Neural crest cell (in vitro differentiated cells): ENCODE measurements at places on chromosomes 2 and 18. TPM values are rescaled to one million over a fixed set of nuclear protein-coding genes. Genes with fewer than 3 reads are reported as not detected.

CYP27A1 gene
- total RNA-seq: 3.2 and 4.8 TPM in 2 replicates

DNA sequence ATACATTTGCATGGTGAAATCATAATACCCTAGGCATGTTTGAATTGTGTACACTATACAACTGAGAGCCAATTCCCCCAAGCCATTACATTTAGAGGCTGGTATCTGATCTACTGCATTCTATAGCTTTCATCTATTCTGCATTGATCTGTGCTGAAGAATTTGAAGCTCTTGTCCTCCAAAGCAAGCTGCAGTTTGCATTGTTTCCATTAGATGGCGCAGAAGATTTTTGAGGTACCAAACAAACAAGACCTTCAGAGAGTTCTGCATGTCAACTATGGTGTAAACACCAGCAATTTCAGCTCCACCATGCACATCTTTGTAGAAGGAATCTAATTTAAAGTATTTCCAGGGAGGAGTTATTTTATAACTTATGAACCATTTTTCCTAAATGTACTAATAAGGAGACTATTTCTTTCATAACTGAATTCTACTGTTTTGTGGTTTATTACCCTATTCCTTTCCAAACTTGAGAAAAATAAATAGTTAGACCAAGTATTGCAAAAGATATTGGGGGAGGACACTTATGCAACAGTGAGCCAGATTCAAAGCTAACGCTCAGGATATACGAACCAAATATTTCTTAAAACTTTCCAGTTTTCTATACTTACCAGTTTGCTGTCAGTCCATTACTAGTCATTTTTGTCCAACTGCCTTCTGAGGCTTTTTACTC lies 761.8 kb upstream of the ACVR2A start:
- no peak overlapping the region for H3K4me3 ChIP-seq
- no peaks in the 10 kb centered on the region for H3K27me3 ChIP-seq
- peak; percentile 76 for DNase-seq
- no peaks in the 10 kb centered on the region for H3K36me3 ChIP-seq

GRCh38 chr2:68847751-68848150 lies 23.4 kb downstream of the BMP10 start:
- H3K4me1 ChIP-seq: no peaks in the 10 kb centered on the region
- no peak for DNase-seq
- H3K36me3 ChIP-seq: no peaks in the 10 kb centered on the region
- peaks cover 22% of the 10 kb centered on the region for H3K27me3 ChIP-seq
- no peak overlapping the region for H3K27ac ChIP-seq

DNA sequence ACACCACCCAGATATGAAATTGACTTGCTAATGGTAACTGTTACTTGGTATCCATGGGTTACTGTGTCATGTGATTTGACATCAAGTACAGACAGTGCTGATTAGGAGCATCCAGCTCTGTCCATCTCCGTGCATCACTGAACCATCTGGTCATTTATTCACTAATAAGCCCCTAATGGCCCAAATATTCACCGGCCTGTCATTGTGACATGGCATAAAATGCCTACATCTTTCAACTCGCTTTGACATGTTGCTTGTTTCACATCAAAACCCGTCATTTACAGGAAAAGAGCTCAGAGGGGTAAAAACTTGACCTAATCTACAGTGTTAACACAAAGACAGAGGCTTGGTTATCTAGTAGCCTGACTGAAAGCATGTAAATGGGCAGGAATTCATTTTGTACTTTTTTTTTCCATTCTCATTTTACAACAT lies 308.9 kb upstream of the ATP5MC3 start:
- no peak overlapping the region for H3K27ac ChIP-seq
- H3K4me3 ChIP-seq: no peak overlapping the region
- no peaks in the 10 kb centered on the region for H3K36me3 ChIP-seq
- H3K27me3 ChIP-seq: no peaks in the 10 kb centered on the region
- H3K4me1 ChIP-seq: no peaks in the 10 kb centered on the region

DNA sequence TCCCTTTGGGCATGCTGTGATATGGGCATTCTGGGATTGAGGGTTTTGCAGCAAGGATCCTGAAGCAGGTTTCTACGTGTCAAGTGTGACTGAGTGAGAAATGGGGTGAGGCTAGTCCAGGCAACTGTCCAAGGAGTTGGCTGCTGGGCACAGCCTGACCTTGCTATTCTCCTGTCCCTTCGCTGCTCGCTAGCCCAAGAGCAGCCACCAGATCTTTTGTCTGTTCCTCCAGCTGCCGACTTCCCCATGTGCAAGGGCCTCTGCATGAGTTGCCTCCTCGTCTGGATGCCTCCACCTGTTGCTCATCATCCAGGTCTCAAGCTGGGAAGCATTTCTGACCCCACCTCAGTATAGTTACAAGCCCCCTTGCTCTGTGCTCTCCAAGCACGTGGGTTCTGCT lies 71.1 kb downstream of the DYSF start:
- DNase-seq: no peak
- H3K4me1 ChIP-seq: no peaks in the 10 kb centered on the region
- no peak overlapping the region for H3K27ac ChIP-seq
- H3K36me3 ChIP-seq: no peaks in the 10 kb centered on the region

DNA sequence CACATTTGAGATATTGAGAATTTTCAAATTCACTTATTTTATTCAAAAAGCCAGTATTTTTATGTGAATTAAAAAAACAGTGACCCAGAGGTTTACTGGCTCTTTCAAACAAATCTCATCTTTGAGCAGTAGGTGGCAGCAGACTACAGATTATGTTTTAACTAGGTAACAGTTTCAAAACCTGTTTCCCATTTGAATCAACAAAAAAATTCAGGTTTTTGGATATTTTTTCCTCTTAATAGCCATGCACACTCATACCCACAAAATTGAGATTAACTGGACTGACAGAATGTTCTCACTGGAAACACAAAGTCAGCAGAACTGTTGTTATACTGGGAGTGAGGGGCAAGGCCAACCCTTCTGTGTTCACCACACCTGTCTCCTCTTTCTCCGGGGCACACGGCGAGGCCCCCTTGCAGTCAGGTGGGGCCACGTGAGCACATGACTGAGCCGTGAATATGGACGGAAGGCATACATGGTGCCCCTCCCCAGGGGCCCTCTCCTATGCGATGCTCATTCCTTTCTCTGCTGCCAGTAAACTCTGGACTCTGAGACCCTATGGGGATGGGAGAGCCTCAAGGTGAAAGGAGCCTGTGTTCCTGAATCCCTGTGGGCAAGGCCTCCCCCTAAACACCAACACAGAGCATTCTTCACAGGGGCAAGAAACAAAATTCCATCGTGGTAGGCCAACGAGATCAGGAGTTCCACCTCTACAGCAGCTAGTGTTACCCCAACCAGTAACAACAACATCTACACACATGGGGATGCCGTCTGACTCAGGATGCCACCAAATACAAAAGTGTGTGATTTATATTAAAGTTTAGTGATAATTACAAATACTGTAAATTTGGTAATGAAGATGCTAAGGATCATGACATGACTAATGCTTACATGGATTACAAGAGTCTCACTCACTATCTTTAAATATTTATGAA lies 80.4 kb downstream of the LPIN2 start:
- no peaks in the 10 kb centered on the region for H3K36me3 ChIP-seq
- H3K4me3 ChIP-seq: no peak overlapping the region
- peak; percentile 32 for DNase-seq
- H3K27me3 ChIP-seq: no peaks in the 10 kb centered on the region
- H3K27ac ChIP-seq: no peak overlapping the region
- no peaks in the 10 kb centered on the region for H3K4me1 ChIP-seq

LRP2 gene
- total RNA-seq: 27.5 and 29.4 TPM in 2 replicates

SLC8A1 gene
- 4.2 and 4.7 TPM in 2 replicates for total RNA-seq

GRCh38 chr2:174334781-174335251 lies at the start of gene SP9:
Gene SP9, plus strand, starts transcription at chr2:174334954. Its CDS starts 139 bp downstream, at chr2:174335093.
- peaks cover 58% of the 10 kb centered on the region for H3K4me1 ChIP-seq
- no peak within 1 kb of the TSS for H3K27ac ChIP-seq
- DNase-seq: peak; percentile 63
- peak within 1 kb of the TSS; percentile 88 for H3K4me3 ChIP-seq
- peaks cover 98% of the 10 kb centered on the region for H3K27me3 ChIP-seq
- peaks cover 3% of the 10 kb centered on the region for H3K36me3 ChIP-seq

GRCh38 chr2:206274434-206275311 lies at the start of gene ZDBF2:
Gene ZDBF2, plus strand, starts transcription at chr2:206274663. Its CDS starts 7,187 bp downstream, at chr2:206281850.
- H3K36me3 ChIP-seq: no peaks in the 10 kb centered on the region
- peak within 1 kb of the TSS; percentile 95 for H3K4me3 ChIP-seq
- peaks cover 32% of the 10 kb centered on the region for H3K4me1 ChIP-seq
- peaks cover 25% of the 10 kb centered on the region for H3K27me3 ChIP-seq
- H3K27ac ChIP-seq: peak within 1 kb of the TSS; percentile 94

DNA sequence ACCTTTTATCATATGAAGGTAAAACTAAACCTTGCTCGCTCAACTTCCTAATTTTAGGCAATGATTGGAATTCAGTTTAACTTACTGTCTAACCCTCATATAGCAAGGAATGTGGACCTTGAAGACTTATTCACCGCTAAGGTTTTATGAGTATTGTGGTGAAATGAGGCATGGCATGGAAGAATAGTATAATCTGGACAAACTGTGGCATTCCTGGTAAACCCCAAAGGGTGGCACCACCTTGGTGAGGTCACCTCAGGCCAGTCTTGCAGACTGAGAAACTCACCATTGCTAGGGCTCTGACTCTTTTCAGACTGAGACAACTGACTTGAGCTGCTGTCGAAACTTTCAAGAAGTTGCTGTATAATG lies 51.1 kb upstream of the EHBP1 start:
- no peaks in the 10 kb centered on the region for H3K4me1 ChIP-seq
- H3K4me3 ChIP-seq: no peak overlapping the region
- DNase-seq: no peak
- H3K27me3 ChIP-seq: no peaks in the 10 kb centered on the region

C1QL2 gene
- total RNA-seq: 0.14 TPM in 1 of 2 replicates, not detected in the other

FOXI3 gene
- 0.12 TPM in 1 of 2 replicates, not detected in the other for total RNA-seq

DNA sequence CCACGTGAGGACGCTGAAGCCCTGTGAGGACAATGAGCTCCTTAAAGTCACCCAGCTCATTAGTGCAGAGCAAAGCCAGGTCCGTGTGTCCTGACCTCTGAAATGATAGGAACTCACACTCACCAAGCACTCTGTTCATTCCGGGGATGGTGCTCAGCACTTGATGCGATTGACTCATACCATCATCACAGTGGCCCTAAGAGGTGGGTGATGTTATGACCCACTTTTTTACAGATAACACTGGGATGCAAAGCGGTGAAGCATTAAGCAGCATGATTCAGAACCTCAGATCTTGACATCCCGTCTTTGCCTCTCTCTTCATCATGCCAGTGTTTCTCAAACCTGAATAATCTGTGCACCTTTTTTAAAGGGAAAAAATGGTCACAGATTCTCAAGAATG lies 234.8 kb downstream of the ALPK2 start:
- H3K4me3 ChIP-seq: no peak overlapping the region
- H3K27me3 ChIP-seq: no peaks in the 10 kb centered on the region
- peaks cover 6% of the 10 kb centered on the region for H3K36me3 ChIP-seq
- no peak overlapping the region for H3K27ac ChIP-seq
- DNase-seq: no peak

- H3K27ac ChIP-seq: no peak overlapping the region
- no peaks in the 10 kb centered on the region for H3K27me3 ChIP-seq
- peaks cover 1% of the 10 kb centered on the region for H3K36me3 ChIP-seq
- H3K4me1 ChIP-seq: peaks cover 21% of the 10 kb centered on the region
These were observed 296.9 kb upstream of the RND3 start for GRCh38 chr2:150784389-150784788.

DNA sequence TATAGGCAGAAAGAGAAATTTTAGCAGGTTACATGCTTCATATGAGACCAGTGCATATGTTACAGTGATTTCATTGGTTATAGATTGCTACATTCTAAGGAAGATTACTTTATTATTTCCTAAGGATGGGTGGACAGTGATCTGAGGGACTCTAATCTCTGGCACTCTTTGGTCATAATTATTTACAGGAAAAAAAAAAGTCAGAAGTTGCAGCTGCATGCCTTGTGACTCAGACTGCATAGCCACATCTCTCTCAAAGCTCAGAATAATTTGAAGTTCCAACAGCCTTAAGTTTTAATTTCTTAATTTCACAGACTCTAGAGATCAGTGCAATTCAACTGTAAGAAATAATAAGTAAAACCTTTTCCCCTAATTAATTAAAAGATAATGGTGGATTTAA lies 27.1 kb upstream of the BARD1 start:
- no peak for DNase-seq
- no peaks in the 10 kb centered on the region for H3K27me3 ChIP-seq
- H3K4me1 ChIP-seq: no peaks in the 10 kb centered on the region
- H3K4me3 ChIP-seq: no peak overlapping the region

DNA sequence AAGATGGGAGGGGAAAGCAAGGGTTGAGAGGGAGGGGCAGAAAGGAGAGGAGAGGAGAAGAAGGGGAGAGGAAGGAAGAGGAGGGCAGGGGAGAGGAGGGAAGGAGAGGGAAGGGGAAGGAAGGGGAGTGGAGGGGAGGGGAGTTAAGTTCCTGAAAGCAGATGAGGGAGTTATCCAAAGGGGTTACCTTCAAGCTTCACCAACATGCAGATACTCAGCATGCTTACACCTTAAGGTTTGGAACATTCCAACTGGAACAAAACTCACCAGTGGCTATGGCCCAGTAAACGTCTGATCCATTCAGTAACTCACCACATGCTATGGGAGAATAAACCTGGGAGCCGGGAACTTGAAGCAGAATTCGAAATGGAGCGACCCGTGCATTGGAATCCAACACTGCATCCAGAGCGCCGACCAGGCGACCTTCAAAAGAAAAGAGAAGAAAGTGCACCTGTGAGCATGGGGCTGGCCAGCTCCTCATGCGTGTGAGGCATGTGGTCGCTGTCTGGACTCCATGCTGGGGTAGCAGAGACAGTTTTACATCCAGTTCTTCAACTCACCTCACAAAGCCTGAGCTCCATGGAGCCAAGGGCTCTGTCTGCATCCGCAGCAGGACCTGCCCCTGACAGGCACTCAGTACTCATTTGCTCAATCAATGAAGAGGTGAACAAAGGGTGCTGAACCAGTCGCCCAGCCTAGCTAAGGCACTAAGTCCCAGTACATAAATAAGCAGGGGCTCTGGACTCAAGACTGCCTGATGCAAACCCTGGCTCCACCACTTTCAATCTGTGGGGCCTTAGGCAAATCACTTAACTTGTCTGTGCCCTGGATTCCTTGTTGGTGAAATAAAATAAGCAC lies 61.0 kb downstream of the TBC1D8 start:
- H3K4me1 ChIP-seq: no peaks in the 10 kb centered on the region
- H3K27ac ChIP-seq: no peak overlapping the region
- DNase-seq: no peak
- H3K4me3 ChIP-seq: no peak overlapping the region
- no peaks in the 10 kb centered on the region for H3K27me3 ChIP-seq

DNA sequence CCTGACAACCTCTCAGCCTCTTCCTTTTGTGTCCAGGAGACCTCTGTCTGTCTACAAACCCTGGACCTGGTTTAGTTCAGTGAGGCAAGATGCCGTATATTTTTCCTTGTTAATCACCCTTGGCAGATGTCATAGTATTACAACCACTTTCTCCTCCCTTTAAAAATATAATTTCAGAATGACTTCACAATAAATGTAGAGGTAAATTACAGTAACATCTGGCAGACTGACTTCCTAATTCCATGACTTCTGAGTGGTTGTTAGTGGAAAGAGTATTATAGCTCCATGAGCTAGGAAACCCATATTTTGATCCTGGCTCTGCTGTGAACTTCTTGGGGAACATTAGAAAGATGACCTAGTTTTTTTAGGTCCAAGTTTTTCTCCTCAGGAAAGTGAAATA lies 39.5 kb downstream of the SPATS2L start:
- H3K27ac ChIP-seq: no peak overlapping the region
- H3K4me3 ChIP-seq: no peak overlapping the region
- DNase-seq: no peak
- peaks cover 18% of the 10 kb centered on the region for H3K4me1 ChIP-seq
- H3K36me3 ChIP-seq: peaks cover 12% of the 10 kb centered on the region
- peaks cover 2% of the 10 kb centered on the region for H3K27me3 ChIP-seq

GNLY gene
- total RNA-seq: not detected in 2 replicates
